ENCODE measurements at places on chromosomes 4 and X. TPM values are rescaled to one million over a fixed set of nuclear protein-coding genes. Genes with fewer than 3 reads are reported as not detected.

SFRP2 gene
- not detected for total RNA-seq

DIPK2B gene
- 0.29 TPM for total RNA-seq

NCAPG gene
- total RNA-seq = 72.2 TPM

LDB2 gene
- not detected for total RNA-seq

SRD5A3 gene
- total RNA-seq = 20.4 TPM

SPACA5 gene
- total RNA-seq = not detected

DDX53 gene
- total RNA-seq = not detected

GBA3 gene
- not detected for total RNA-seq

NAP1L2 gene
- total RNA-seq = 1.6 TPM

HPSE gene
- 13.1 TPM for total RNA-seq

MAGED2 gene
- total RNA-seq = 43.5 TPM

H2AZ1 gene
- total RNA-seq = 833 TPM

PDZD11 gene
- 22.3 TPM for total RNA-seq

SERTM2 gene
- not detected for total RNA-seq

CLOCK gene
- 8.4 TPM for total RNA-seq

NOP14 gene
- 77.1 TPM for total RNA-seq
